ENCODE measurements at places on chromosomes 7 and 10. TPM values are rescaled to one million over a fixed set of nuclear protein-coding genes. Genes with fewer than 3 reads are reported as not detected.

DNA sequence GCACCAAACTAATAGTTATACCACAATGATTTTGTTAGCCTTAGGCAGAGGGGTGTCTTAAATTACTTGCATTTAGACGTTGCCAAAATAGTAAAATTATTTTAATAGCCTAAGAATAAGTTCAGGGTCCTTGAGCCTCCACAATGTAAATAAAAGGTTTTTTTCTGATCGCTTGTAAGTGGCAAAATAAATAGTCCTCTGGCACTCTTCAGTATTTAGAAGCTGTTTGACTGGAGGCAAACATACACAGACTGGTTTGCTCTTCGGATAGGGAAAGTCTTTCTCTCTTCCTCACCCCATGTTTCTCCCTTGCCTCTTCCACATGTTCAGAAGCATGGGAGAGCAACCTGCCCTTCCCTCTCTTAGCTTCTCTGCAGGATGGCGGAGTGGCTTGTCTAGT lies 49.5 kb upstream of the FAM180A start:
- peaks cover 31% of the 10 kb centered on the region for H3K4me1 ChIP-seq
- H3K36me3 ChIP-seq = no peaks in the 10 kb centered on the region
- H3K27ac ChIP-seq = no peak overlapping the region

GRCh38 chr10:110431659-110432058 lies 66.0 kb upstream of the DUSP5 start:
- H3K27ac ChIP-seq = no peak overlapping the region
- no peaks in the 10 kb centered on the region for H3K36me3 ChIP-seq
- H3K27me3 ChIP-seq = no peaks in the 10 kb centered on the region
- H3K4me3 ChIP-seq = no peak overlapping the region

GRCh38 chr7:40151504-40151903 lies 16.7 kb downstream of the SUGCT start:
- no peaks in the 10 kb centered on the region for H3K4me1 ChIP-seq
- no peak overlapping the region for H3K4me3 ChIP-seq
- no peak overlapping the region for H3K27ac ChIP-seq
- no peak for DNase-seq
- H3K36me3 ChIP-seq = no peaks in the 10 kb centered on the region
- no peaks in the 10 kb centered on the region for H3K27me3 ChIP-seq

DNA sequence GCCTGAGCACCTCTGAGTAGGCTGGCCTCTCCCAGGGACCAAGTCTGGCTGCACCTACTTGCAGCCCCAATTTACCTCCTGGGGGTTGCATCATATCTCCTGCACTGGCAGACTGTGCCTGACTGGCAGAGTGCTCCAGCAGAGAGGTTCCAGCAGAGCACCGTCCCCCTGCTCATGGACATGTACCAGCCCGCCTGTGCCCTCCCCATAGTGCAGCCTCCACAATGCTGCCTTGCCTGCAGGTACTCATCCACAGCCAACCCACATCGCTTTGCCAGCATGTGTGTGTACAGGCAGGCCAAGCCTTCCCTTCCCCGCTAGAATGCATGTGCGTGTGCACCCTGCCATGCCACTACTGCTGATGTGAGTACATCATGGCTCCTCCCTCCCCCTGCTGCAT lies 105.5 kb upstream of the NPSR1 start:
- no peak overlapping the region for H3K4me3 ChIP-seq
- H3K27ac ChIP-seq = no peak overlapping the region
- H3K4me1 ChIP-seq = no peaks in the 10 kb centered on the region
- no peaks in the 10 kb centered on the region for H3K27me3 ChIP-seq

LRIT1 gene
- not detected for total RNA-seq

GRCh38 chr10:15353471-15354017 lies 17.5 kb downstream of the FAM171A1 start:
- no peaks in the 10 kb centered on the region for H3K27me3 ChIP-seq
- H3K36me3 ChIP-seq = no peaks in the 10 kb centered on the region
- DNase-seq = no peak
- H3K4me3 ChIP-seq = no peak overlapping the region

DNA sequence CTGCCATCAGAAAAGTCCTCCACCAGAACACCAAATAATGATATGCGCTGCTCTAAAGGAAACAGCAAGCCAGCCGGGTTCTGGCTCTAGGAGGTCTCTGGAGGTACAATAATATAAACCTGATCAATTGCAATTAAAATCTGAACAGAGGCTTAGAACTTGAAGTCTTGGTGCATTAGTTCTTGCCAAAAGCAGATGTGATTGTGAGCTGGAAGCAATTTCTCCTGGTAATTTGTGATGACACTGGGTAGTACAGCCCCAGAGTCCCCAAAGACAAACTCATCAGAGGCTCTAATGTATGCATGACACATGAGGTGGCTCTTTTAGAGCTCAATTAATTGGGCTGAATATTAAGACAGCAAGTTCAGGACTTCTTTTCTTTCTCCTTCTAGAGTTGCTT lies 3.3 kb downstream of the ETV1 start:
- DNase-seq = no peak
- H3K27me3 ChIP-seq = no peaks in the 10 kb centered on the region
- H3K4me1 ChIP-seq = peaks cover 12% of the 10 kb centered on the region
- no peak overlapping the region for H3K27ac ChIP-seq
- no peaks in the 10 kb centered on the region for H3K36me3 ChIP-seq

DNA sequence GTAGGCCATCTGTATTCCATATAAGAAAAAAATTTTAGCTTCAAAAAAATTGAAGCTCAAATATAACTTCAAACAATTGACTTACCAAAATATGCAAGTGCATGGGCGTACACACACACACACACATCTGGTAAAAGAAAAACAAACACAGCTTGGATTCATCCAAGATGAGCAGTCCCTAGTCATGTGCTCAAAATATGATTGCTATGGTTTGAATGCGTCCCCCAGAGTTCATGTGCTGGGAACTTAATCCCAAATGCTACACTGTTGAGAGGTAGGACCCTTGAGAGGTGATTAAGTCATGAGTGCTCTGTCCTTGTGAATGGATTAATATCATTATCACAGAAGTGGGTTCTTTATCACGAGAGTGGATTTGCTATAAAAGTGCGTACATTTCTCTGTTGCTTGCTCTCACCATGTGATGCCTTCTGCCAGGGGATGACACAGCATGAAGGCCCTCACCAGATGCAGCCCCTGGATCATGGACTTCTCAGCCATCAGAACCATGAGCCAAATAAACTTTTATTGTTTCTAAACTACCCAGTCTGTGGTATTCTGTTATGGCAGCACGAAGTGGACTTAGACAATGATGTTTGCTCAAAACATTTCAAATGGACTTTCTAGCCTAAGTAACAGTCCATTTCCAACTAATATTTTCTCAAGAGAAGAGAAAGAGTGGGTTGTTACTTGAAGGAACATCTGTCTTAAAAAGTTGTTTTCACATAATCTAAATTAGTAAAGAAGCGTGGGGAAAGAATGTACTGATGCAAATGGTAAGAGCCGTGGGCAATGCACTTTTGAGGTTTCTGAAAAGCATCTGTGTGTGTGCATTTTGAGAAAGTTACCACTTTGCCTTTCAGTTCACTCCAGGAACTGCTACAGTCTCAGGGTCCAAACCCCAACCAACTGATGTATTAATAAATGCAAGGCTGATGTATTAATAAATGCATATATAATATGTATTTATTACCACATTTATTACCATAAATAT lies 15.1 kb upstream of the SVIL start:
- H3K4me3 ChIP-seq = no peak overlapping the region
- peak overlapping the region; percentile 89 for H3K27ac ChIP-seq
- H3K4me1 ChIP-seq = peaks cover 73% of the 10 kb centered on the region
- no peaks in the 10 kb centered on the region for H3K27me3 ChIP-seq

GRCh38 chr7:45048748-45049147 lies 40.0 kb downstream of the NACAD start:
- no peak for DNase-seq
- no peak overlapping the region for H3K4me3 ChIP-seq
- no peak overlapping the region for H3K27ac ChIP-seq
- peaks cover 61% of the 10 kb centered on the region for H3K36me3 ChIP-seq
- no peaks in the 10 kb centered on the region for H3K4me1 ChIP-seq

DNA sequence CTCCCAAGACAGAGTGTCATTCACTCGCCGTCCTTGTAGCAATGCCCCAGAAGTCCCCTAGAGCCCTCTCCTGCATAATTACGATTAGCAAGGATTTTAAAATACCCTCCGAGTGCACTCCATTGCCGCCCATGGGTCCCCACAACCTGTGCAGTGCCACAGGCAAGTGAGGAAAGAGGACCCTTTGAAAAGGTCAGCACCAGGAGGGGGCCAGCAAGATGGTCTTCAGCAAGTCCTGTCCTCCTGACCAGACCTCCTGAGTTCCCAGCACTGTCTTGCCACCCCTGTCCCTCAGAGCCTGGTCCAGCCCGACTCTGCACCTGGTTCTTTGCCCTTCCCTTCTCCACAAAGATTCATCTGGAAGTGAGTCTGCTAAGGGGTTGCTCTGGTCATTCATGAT lies 32.1 kb downstream of the CLRN3 start:
- DNase-seq = no peak
- no peak overlapping the region for H3K27ac ChIP-seq
- H3K27me3 ChIP-seq = no peaks in the 10 kb centered on the region
- no peaks in the 10 kb centered on the region for H3K4me1 ChIP-seq
- no peaks in the 10 kb centered on the region for H3K36me3 ChIP-seq

DNA sequence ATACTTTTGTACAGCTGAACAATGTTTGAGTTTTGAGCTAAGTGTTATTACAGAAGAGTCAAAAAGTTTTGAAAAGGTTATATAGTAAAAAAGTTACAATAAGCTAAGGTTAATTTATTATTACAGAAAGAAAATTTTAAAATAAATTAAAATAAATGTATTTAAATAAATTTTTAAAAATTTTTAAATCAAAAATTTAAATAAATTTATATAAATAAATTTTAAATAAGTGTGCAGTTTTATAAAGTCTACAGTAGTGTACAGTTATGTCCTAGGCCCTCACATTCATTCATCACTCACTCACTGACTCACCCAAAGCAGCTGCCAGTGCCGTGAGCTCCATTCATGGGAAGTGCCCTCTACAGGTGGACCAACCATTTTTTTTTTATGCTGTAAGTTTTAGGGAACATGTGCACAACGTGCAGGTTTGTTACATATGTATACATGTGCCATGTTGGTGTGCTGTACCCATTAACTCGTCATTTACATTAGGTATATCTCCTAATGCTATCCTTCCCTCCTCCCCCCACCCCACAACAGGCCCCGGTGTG lies 462.9 kb upstream of the ZMIZ1 start:
- no peak overlapping the region for H3K27ac ChIP-seq
- DNase-seq = no peak
- no peaks in the 10 kb centered on the region for H3K27me3 ChIP-seq
- H3K4me3 ChIP-seq = no peak overlapping the region
- no peaks in the 10 kb centered on the region for H3K36me3 ChIP-seq

- peak overlapping the region; percentile 56 for H3K27ac ChIP-seq
- peaks cover 44% of the 10 kb centered on the region for H3K4me1 ChIP-seq
- DNase-seq = no peak
- H3K27me3 ChIP-seq = no peaks in the 10 kb centered on the region
- H3K4me3 ChIP-seq = no peak overlapping the region
Observed at GRCh38 chr10:102312683-102313082, 67.4 kb downstream of the GBF1 start.

FGFR2 gene
- total RNA-seq = 61.5 TPM

DNA sequence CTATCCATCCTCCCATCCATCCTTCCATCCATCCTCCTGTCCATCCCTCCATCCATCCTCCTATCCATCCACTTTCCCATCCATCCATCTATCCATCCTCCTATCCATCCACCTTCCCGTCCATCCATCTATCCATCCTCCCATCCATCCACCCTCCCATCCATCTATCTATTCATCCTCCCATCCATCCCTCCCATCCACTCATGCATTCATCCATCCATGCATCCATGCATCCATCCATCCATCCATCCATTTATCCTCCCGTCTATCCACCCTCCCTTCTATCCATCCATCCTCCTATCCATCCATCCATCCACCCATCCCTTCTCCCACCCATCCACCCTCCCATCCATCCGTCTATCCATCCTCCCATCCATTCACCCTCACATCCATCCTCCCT lies 25.2 kb upstream of the PSMG3 start:
- DNase-seq = no peak
- no peaks in the 10 kb centered on the region for H3K36me3 ChIP-seq
- peaks cover 7% of the 10 kb centered on the region for H3K4me1 ChIP-seq
- no peak overlapping the region for H3K4me3 ChIP-seq
- H3K27ac ChIP-seq = no peak overlapping the region

- peaks cover 57% of the 10 kb centered on the region for H3K36me3 ChIP-seq
- no peak for DNase-seq
- no peak overlapping the region for H3K4me3 ChIP-seq
Observed at GRCh38 chr7:98294798-98295382, 13.4 kb downstream of the BRI3 start.
